ENCODE measurements at places on chromosomes 11 and 22.

DNA sequence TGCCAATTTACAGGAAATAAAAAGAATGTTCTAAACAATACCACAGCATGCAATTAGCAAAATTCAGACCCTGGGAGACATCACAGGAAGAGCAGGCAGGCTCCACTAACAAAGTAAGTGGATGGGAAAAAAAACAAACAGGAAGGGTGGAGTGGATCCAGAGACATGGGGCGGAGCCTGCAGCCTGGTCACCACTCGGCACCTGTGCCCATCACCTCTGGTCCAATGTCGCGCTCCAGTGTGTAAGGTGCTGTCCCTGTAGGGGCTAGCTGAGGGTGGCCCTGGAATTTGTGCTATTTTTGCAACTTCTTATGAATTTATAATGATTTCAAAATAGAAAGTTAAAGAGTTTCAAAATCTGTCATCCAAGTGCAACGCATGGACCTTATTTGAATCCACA lies 11.0 kb upstream of the MOB2 start:
- no peak for DNase-seq

DNA sequence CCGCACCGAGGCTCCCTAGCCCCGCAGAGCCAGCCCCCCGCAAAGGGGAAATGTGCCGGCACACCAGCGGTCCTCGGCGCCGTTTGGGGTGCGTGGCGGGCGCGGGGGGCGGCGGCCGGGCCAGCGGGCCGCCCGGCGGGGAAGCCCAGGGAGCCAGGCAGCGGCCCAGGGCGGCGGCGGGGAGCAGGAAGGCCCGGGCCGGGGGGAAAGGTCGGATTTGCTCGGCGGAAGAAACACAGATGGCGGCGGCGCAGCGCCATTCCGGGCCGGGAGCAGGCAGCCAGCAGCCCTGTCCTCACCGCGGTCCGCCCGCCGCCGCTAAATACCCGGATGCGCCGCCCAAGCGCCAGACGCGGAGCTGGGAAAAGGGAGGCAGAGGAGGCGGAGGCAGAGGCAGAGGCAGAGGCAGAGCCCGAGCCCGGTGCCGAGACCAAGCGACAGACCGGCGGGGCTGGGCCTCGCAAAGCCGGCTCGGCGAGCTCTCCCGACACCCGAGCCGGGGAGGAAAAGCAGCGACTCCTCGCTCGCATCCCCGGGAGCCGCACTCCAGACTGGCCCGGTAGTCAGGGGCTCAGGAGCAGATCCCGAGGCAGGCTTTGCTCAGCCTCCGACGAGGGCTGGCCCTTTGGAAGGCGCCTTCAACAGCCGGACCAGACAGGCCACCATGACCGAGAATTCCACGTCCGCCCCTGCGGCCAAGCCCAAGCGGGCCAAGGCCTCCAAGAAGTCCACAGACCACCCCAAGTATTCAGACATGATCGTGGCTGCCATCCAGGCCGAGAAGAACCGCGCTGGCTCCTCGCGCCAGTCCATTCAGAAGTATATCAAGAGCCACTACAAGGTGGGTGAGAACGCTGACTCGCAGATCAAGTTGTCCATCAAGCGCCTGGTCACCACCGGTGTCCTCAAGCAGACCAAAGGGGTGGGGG lies 2.6 kb upstream of the GCAT start:
- peak; percentile 60 for DNase-seq

DNA sequence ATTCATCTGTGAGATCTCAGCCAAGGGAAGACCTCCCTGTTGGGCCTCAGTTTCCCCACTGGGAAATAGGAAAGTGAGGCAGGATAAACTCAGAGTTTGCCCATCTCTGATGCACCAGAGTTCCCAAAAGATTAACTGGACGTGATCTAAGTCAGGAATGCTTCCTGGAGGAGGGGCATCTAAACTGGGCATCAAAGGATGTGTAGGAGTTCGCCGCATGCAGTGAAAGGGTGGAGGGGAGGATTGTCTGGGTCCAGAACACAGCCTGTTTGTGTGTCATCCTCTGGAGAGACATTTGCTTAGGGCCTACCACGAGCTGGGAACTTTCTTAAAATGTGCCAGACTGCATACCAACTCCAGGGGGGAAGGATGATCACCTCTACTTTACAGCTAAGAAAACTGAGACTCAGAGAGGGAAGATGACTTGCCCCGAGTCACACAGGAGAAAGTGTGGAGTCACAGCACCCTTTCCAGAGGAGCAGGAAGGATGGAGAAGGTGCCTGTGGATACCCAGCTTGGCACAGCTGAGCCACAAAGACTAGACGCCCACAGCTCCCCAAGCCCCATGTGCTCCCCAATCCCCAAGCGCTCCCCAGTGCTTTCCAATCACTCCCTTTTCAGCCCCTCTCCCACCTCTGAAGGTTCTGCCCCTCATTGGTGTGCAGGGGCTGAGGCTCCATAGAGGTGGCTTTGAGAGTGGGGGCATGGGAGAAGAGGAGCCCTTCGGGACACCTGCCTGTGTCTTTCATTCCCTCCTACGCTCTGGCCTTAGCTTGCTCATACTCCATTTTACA lies 50.1 kb downstream of the MN1 start:
- no peak for DNase-seq

GRCh38 chr11:102761646-102762238 lies 18.7 kb downstream of the MMP10 start:
- no peak for DNase-seq

DNA sequence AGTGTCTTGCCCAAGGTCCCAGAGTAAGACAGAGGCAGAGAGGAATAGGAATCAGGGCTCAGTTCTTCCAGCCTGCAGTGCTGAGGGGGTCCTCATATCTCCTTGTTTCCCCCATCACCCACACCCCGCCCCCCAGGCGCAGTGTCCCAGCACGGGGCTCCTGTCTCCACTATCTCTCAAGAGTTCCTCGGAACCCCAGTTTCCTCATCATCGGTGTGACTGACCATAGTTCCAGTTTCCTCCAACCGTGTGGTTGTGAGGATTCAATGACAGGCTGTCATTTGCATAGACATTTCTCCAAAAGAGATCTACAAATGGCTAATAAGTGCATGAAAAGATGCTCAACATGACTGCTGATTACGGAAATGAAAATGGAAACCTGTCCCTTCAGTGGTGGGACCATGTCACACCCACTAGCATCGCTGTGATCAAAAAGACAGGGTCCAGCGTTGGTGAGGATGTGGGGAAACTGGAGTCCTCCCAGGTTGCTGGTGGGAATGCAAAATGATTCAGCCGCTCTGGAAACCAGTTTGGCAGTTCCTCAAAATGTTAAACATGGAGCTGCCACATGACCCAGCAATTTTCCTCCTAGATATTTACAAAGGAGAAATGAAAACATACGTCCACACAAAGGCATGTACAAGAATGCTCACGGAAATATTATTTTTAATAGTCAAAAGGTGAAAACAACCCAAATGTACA lies 31.8 kb upstream of the PDGFB start:
- no peak for DNase-seq

Data from CD4-positive, CD25-positive, alpha-beta regulatory T cell (primary cell).